ENCODE measurements at places on chromosomes 13 and 19. TPM values are rescaled to one million over a fixed set of nuclear protein-coding genes. Genes with fewer than 3 reads are reported as not detected.

CEACAM8 gene
- 0.20 TPM for polyA plus RNA-seq

- no peak for DNase-seq
These were observed 109.0 kb downstream of the STARD13 start for GRCh38 chr13:33176526-33176925.

PLK5 gene
- polyA plus RNA-seq: 0.11 TPM

KIR2DL3 gene
- polyA plus RNA-seq: not detected

All from renal cortex interstitium (tissue), 15 donors.